ENCODE measurements at places on chromosomes 2 and 18.

GRCh38 chr2:3034856-3035255 lies 342.8 kb downstream of the EIPR1 start:
- DNase-seq = no peak

DNA sequence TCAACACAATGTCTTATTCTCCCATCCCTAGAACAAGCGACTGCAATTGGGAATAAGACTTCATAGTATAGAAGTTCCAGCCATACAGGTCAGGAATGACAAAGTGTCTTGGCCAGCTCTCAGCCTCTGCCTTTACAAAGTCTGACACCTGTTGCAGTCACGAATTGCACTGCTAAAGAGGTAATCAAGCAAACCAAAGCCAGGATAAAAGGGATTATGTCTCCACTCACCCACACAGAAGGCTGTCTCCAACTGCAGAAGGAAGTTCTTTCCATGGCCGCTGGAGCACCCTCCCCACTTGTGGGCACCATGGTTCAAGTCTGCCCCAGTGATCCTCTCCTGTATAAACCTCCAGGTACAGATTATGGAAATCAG lies 114.8 kb upstream of the PKDCC start:
- DNase-seq = no peak

- DNase-seq = no peak
Measured at GRCh38 chr18:61898640-61899101, 5.9 kb upstream of the RNF152 start.

GRCh38 chr2:236959876-236960275 lies 125.8 kb upstream of the COPS8 start:
- DNase-seq = no peak

DNA sequence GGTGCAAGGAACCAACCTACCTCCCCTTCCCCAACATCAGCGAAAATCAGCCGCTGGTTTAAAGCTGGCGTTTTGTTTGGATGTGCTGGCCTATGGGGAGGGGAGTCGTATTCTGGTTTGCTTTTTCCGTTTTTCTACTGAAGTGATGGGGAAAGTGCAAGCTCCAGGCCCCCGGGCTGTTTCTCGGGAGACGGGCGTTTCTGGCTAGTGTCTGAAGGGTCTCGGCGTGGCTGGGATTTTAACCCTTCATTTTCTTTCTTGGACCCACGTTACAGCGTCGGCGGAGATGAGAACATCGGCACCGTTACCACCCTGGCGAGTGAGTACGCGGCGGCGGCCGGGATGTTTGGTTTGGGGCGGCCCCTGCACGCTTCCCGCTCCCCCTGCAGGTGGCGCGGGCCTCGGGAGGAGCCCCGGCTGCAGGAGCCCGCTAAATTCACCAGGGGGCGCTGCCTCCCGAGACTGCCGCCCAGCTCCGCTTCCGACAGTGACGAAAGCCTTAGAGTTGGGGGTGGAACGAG lies 70.7 kb downstream of the PLB1 start:
- DNase-seq = peak; percentile 86

DNA sequence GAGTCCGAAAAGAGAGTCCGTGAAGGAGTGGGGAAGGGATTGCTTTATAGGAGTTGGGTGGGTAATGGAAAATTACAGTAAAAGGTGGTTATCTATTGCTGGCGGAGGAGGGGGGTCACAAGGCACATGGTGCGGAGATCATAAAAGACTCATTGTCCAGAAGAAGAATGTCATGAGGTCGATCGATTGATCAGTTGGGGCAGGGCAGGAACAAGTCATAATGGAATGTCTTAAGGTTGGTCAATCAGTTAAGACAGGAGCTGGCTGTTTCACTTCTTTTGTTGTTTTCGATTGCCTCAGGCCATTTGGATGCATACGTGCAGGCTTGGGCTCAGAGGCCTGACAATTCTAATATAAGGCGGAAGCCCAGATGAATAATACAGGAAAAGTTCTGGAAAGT lies 473.0 kb upstream of the TNP1 start:
- DNase-seq = no peak

- DNase-seq = no peak
Measured at GRCh38 chr2:37648331-37649011, 23.0 kb downstream of the CDC42EP3 start.

GRCh38 chr2:169664600-169664977 lies 29.6 kb downstream of the CFAP210 start:
- DNase-seq = no peak

- DNase-seq = no peak
Measured at GRCh38 chr2:101986804-101987740, 4.7 kb upstream of the IL1R2 start.

GRCh38 chr2:15636972-15637785 lies 45.5 kb downstream of the DDX1 start:
- peak; percentile 83 for DNase-seq

GRCh38 chr2:11651856-11652548 lies 18.0 kb downstream of the NTSR2 start:
- DNase-seq = no peak

- no peak for DNase-seq
Measured at GRCh38 chr2:20674309-20674965, 7.5 kb downstream of the GDF7 start.

DNA sequence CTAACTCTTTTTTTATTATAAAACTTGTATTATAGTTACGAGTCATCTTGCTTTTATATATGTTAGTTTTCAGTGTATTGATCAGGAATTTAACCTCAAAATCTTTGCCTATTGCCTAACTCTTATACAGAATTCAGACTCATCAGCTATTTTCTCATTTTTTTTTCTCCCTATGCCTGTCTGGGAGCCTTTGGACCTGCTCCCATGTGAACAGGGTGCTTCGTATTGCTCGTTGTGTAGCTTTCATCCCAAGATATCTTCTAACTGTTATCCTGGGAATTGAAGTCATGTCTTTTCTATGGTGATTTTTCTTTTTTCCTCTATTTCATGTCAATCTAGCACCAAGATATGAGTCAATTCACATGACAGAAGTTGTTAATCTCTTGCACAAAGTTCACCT lies 814.0 kb downstream of the SLC4A3 start:
- no peak for DNase-seq

DNA sequence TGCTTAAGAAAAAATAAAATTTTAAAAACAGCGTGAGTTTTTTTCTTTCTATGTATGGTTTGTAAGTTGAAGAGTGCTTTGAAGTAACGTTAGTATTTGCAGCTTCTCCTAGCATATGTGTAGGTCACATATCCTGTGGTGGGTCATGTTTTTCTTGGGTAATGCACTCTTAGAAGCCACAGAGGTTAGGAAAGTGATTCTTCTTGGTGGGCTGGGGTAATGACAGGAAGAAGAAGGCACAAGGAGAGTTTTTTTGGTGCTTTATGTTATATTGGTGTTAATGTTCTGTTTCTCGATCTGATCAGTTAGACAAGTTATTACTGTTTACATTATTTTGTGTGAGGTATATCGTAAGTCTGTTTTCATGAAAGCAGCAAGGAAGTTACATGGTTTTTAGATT lies 109.0 kb downstream of the ICA1L start:
- DNase-seq = no peak

DNA sequence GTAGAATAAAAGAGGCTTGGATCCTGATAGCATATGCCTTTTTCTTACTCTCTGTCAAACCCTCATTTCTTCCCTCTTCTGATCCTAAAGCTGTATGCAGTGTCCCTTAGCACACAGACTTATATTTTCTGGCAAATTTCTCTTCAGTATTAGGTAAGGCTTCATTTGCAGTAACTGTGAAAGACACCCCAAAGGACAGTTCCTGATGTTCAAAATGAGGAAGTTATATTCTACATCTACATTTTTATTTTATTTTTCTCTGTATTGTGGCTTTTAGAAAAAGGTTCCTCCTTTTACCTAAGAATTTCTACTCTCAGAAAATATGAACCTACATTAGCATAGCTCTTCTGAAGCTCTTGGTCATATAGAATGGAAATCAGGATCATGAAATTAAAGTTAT lies 261.7 kb downstream of the PDE11A start:
- DNase-seq = no peak

DNA sequence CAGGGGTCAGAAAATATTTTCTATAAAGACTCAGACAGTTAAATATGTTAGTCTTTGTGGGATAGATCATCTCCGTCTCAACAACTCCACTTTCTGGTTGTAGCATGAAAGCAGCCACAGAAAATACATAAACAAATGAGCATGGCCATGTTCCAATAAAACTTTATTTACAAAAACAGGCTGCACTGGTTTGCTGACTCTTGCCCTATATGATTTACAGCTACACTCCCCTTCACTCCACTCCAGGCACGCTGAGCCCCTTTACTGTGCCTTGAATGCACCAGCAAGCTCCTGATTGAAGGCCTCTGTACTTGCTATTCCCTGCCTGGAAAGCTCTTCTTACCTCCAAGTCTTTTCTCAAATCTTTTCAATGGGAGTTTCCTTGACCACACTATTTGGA lies 5.8 kb upstream of the STAMBP start:
- no peak for DNase-seq

DNA sequence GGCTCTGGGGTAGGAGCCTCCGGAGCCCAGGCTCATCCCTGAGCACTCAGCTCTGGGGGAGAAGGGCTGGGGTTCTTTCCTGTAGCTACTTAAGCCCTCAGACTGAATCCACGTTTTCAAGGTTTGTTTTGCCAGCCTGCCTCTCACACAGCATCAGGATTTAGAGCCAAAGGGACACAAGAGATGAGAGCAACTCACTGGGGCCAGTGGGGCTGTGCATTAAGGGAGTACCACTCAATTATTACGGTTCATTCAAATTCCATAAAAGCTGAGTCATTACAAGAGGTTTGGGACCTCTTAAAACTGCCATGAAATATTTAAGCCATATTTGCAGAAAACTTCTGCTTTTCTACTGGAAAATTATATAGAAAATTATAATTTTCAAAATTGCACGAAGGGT lies 17.1 kb upstream of the SNED1 start:
- no peak for DNase-seq

- DNase-seq = no peak
Measured at GRCh38 chr18:36728345-36728744, 100.5 kb downstream of the TPGS2 start.

DNA sequence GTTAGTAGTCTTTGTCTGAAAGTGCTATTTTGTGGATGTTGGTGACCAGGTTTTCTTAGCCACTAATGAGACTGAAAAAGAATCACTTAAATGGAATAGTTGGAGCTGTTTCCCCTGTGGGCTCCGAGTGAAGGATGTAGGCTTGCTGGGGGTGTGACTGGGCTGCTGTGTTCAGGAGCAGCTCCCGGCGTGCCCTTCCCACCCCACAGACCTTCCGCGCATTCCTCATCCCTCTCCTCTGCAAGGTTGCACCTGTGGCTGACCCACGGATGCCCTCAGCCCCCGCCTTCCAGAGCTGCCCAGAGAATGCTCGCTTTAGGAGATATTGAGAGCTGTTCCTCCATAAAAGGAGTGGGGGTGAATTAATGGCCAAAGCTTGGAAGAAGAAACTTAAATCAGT lies 174.3 kb downstream of the LDLRAD4 start:
- no peak for DNase-seq

DNA sequence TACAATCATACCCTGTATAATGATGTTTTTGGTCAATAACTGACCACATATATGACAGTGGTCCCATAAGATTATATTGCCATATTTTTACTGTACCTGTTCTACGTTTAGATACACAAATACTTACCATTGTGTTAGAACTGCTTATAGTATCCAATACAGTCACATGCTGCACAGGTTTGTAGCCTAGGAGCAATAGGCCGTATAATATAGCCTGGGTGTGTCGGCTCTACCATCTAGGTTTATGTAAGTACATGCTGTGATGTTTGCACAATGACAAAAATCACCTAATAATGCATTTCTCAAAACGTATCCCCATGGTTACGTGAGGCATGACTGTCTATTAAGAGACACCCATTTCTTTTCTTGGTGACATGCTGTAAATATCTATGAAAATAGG lies 55.0 kb upstream of the APCDD1 start:
- no peak for DNase-seq

- no peak for DNase-seq
Measured at GRCh38 chr18:76285866-76286265, 209.2 kb downstream of the ZNF516 start.

DNA sequence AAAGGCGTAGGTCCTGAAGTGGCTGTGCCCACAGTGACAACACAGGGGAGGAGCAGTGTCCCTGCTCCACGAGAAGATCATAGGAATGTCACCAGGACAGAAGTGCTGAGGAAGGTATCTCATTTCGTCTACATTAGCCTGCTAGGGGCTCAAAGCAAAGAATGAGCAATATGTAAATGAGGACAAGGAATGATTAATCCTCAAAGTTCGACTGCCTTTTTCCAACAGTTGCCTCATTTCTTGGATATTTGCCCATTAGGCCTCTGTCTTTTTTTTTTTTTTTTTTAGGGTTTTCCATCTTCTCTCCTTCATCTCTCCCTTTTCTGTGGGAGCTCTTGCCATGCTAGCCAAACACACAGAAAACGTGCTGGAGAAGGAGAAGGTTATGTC lies 105.2 kb upstream of the ARHGAP28 start:
- no peak for DNase-seq

DNA sequence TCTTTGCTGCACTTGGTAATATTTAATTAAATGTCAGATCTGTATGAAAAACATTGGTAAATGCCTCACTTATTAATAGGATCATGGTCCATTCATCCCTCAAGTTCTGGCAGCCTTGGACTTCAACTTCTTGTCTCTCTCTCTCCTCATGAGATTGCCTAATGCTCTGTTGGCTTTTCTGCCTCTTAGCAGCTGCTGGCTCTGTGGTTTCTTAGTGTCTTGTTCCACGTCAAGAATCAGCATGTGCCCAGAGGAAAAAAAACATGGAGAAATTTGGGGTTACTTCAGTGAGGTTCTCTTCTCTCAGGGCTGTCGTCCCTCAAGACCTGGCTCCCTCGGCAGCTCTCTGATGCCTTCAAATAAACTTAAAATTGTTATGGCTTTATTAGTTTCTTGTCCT lies 75.4 kb downstream of the TAF4B start:
- no peak for DNase-seq

DNA sequence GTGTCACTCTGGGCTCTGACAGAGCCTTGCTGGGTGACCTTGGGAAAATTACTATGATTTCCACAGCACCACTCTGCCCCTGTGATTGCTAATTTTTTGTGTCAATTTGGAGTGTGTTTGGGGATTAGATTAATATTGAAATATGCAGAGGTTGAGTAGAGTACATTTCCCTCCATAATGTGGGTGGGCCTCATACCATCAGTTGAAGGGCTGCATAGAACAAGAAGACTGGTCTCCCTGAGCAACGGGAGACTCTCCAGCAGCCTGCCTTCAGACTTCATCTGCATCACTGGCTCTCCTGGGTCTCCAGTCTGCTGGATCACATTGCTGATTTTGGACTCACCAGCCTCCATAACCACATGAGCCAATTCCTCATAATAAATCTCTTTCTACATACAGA lies 313.7 kb downstream of the TNS1 start:
- DNase-seq = no peak

- DNase-seq = peak; percentile 79
Measured at GRCh38 chr2:171160956-171161740, 455 bp upstream of the TLK1 start.

GRCh38 chr2:231667496-231667895 lies 40.8 kb upstream of the PTMA start:
- DNase-seq = no peak

DNA sequence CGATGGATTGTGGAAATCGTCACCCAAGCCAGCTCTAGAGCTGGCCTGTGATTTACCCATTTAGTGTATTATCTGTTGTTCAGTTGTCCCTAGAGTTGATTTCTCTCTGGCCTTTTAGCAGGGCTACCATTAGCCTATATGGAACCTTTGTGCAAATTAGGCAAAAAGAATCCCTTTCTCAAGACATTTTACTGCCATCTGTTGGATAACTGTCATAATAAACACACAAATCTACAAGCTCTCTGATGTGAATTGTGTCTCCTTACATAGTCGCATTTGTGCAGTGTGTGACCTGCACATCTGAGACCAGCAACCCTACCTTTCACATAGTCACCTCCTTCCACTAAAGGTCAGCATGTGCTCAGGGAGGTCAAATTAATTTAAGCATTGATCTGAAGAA lies 34.0 kb downstream of the LOXHD1 start:
- DNase-seq = no peak

- no peak for DNase-seq
Measured at GRCh38 chr18:78980279-78980771, 707 bp downstream of the SALL3 start.
